ENCODE measurements at places on chromosomes 1 and 21.

DNA sequence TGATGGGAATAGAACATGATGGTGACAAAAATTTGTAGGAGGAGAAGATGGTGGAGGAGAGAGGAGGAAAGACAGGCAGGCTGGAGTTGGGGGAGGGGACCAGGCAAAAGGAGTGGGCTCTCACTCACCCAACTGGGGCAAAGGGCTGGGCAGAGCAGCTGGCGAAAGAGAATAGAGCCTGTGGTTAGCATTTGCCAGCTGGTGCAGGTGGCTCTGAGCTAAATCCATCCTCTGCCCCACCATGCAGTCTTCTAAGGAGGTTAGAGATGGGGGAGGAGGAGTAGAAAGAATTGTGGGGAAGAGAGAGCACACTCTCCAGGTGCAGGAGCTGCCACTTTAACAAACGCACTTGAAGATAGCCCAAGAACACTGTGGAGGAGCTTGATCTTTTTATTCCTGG, 27.6 kb upstream of the SLAMF1 start:
- DNase-seq, result no peak

DNA sequence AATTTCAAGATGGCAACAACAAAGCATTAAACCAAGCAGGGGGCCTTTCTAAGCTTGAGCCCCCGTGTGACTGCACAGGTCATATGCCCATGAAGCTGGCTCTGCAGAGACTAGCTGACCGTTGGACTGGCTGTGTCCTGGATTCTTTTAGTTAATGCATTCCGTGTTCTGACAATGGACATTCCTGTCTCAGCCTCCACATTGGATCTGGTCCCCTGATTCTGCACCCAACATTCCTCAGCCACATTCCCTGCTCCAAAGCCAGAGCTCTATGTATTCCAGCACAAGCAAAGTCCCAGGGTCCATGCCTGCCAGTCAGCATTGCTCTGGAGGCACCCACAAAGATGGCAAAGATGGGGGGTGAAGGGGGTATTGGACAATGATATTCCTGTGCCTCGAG, 5.1 kb upstream of the NAV1 start:
- DNase-seq, result no peak

DNA sequence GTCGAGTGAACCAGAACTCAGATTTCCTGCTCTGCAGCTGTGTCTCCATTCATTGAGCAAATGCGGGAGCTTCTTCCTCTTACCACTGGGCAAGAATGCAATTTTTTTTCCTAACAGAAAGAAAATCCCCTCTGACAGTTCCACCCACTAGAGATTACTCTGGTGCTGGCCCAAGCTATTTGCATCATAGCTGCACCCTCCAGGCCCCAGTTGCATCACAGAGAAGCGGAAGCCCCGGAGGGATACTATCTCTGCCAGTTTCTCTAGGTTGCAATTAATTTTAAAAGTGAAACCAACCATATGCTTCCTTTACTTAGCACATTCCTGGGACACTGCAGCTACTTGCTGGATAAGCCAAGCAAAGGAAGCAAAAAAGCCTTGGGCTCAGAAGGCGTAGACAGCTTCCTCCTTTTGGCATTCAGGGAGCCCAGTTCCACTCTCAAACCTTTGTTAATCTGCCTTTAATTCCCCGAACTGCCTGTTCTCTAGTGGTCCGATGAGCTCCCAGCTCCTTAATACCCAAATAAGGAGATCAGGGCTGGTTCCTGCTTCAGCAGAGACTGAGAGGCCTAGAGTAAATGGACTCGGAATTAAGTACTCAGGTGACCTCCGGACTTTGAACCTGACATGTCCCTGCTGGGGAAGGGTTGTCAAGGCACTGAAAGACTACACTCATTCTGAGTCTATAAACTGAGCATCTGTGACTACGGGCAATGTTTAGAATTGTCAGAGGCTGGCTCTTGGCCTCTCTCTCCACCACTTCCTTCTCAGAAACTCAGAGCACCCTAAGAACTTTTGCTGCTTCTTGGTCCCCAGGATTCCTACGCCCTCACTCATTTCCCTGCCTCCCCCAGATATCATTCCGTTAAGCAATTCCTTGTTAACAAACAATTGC, 72.5 kb upstream of the TNFSF18 start:
- DNase-seq, result peak; percentile 97

GRCh38 chr1:225822655-225823403, 12.9 kb downstream of the EPHX1 start:
- DNase-seq, result no peak

- no peak for DNase-seq
Observed at GRCh38 chr1:108140936-108141335, 59.2 kb downstream of the SLC25A24 start.

DNA sequence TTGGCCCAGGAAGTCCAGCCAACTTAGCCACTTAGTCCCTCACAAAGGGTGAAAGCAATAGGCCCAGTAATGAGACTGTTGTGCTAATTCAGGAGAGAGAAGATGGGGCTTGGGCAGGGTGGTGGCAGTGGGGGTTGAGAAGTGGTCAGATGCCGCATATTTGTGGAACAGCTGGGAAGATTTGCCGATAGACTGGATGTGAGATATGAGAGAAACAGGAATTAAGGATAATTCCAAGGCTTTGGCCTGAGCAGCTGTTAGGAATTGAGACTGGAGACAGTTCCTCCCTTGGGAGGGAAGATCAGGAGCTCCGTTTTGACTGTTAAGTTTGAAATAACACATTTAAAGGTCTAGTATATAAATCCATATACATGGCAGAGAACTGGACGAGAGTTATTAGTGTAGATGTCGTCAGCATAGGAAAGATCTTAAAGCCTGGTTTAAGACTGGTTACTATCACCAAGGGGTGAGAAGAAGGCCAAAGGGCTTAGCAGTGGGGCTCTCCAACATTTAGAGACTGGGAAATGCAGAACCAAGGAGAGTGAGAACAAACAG, 323.7 kb upstream of the FAM78B start:
- no peak for DNase-seq

DNA sequence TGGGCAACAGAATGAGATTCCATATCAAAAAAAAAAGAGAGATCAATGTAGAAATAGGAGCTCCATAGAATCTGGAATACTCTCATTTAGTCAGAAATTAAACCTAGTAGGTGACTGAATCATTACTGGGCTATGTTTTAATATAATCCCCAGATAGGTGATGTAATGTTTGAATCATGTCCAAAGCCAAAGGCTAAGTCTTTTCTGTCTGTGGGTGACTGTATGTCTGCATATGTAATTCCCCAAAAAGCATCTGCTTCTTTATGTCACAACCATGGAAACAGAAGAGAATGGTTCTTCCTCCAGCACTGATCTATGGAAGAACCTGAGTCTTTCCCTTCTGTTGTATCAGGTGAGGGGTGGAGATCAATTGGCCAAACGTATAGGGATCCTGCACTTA, 5.8 kb downstream of the LAMC2 start:
- DNase-seq, result no peak

DNA sequence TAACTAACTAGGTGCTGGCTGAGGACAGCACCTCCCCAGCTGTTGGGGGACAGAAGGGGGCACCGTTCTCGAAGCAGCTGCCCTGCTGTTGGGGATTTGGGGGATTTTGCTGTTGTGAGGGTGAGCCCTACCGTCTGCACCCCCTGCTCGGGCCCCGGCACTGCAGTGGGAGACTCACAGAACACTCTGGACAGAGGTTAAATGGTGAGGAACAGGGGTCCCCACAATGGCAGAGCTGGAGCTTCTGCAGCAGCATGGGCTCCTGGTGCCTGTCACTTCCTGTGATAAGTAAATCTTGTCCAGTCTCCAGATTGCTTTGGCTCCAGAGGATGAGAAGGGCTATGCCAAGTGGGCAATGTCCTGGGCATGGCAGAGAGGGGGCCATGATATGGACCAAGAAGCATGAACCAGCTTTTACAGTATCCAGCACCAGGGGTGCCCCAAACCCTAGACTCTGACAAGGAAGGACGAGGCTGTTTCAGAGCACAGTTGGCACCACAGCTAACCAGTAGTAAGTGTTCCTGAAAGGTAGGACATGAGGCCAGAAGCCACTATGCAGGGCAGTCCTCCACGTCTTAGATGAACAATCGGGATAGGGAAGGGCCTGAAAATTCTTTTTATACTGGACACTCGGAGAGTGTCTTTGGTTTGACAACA, 365.1 kb upstream of the VAMP3 start:
- DNase-seq, result no peak

DNA sequence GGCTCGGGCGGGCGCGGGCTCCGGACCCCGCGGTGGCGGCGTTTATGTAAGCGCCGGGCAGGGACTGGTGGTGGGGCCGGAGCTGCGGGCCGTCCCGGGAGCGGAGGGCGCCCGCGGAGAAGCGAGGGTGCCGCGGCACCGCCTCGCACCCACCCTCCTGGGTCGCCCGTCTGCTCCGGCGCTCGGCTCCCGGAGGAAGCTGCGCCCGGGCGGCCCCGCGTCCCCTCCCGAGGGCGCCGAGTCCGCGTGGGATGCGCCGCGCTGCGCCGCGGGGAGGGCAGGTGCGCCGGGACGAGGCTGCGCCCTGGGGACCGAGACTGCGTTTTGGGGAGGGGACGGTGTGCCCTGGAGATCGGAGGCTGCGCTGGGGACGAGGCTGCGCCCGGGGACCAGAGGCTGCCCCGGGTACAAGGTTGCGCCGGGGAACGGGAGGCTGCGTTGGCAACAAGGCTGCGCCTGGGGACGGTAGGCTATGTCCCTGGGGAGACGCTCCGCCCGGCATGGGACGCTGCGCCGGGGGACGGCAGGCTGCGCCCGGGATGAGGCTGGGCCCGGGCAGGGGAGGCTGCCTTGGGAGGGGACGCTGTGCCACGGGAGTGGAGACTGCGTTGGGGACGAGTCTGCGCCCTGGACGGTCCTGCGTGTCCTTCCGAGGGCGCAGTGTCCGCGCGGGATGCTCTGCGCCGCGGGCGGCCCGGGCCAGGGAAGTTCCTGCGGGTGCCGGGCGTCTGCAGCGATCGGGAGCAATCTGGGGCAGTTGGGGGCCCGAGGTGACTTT, 627 bp downstream of the ADARB1 start:
- no peak for DNase-seq

- no peak for DNase-seq
Observed at GRCh38 chr21:36125512-36126207, 9.2 kb upstream of the CBR3 start.

DNA sequence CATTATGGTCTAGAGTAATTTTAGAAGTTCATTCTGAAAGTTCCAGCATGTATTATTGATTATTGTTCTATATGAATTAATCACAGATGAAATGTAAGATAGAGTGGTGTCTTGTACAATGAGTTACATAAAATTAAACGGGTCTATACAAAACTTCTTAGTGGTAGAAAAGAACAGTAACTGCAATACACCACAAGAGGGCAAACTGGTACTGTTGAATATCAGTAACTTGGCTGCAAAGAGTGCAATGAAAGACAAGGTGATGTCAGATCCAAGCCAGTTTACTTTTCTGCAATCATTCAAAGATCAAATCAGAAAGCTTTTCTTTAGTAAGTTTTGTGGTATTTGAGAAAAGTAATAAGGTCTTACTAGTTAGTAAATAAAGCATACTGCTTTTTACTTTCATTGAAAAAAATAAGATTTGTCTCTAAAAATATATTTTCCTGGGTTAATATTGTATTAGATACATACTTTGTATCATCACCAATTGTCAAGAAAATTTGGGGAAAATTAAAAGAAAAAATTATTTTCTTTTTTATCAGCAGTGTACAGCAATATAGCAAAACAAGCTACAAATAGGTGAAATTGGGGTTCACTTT, 66.4 kb upstream of the BTG3 start:
- DNase-seq, result peak; percentile 40

GRCh38 chr1:46404482-46405196, 10.5 kb downstream of the FAAH start:
- DNase-seq, result no peak

- no peak for DNase-seq
Observed at GRCh38 chr1:225677350-225678124, 24.6 kb upstream of the ENAH start.

GRCh38 chr1:78577257-78578100, 42.8 kb upstream of the IFI44L start:
- peak; percentile 73 for DNase-seq

- no peak for DNase-seq
Observed at GRCh38 chr1:115185336-115185735, 96.0 kb upstream of the TSPAN2 start.

- DNase-seq, result peak; percentile 89
Observed at GRCh38 chr21:37001441-37001840, 5.1 kb upstream of the RIPPLY3 start.

DNA sequence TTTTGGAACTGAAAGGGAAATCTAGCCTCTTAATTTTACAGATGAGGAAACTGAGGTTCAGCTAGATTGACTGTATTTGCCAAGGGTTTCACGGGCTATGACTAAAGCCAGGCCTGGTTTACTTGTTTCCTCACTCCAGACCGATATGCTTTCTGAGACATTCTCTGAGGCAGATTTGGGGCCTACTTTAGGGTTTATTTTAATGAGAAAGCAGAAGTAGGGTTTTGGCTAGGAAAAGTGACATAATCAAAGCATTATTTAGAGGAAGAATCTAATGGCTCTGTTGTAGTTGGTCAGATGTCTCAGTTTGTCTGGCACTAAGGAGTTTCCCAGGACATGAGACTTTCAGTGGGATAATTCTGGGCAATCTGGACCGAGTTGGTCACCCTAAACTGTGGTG, 1.5 kb upstream of the RPTN start:
- DNase-seq, result no peak

GRCh38 chr1:75836528-75837100, 39.9 kb downstream of the MSH4 start:
- no peak for DNase-seq

GRCh38 chr1:244171241-244171985, 120.3 kb downstream of the ZBTB18 start:
- no peak for DNase-seq

DNA sequence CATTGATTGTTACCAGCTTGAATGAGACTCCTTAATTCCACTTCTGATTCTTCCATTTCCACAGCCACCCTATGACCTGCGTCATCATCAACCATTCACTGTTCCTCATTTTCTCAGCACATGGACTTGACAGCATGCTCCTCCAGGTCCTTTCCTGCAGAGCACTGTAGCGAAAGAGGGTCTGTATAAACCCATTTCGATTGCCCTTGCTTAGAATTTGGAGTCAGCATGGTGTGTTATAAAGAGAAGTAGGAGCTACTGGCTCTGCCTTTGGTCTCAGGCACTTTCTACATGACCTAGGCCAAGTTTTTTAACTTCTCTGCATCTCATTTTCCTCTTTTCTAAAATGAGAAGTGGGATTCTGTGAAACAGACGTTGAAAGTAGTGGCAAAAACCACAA, 133.8 kb downstream of the AK5 start:
- DNase-seq, result no peak

DNA sequence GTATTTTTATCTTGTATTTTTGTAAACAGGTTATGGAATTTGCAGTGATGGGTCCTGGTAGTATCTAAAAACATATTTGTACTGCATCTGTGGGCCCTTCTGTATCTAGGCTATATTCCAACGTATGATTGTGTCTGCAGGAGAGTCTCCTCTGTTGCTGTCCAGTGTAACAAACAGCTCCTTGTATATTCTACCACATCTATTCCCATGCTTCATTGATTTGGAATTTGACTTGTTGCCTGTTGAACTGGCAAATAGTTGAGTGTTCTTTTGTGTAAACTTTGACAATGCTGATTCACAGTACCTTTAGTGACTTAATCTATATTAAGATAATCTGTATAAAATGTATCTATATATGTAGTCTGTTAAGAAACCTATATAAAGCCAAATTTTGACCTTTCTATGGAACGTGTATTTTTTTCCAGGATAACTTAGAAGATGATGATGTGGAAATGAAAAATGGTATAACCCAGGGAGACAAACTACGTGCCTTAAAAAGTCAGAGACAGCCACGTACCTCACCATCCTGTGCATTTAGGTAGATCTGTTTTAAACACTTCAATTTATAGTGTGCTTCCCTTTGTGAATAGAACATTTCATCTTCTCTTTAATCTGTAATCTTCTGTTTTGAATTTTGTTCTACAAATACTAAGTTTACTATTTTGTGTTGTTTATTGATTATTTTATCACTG, 43.4 kb upstream of the GPR88 start:
- DNase-seq, result no peak

- DNase-seq, result no peak
Observed at GRCh38 chr1:4652631-4653327, 1.6 kb upstream of the AJAP1 start.

Data from SK-N-MC (cell line).